ENCODE measurements at places on chromosomes 16 and 17.
A peak's percentile ranks its signal among the peaks of the same experiment; 100 is the strongest.

GRCh38 chr16:77963185-77964044 is 58.9 kb upstream of the CLEC3A start:
- no peak overlapping the region for H3K27ac ChIP-seq
- H3K4me1 ChIP-seq, result no peaks in the 10 kb centered on the region
- H3K4me3 ChIP-seq, result no peak overlapping the region
- no peak for DNase-seq
- H3K36me3 ChIP-seq, result no peaks in the 10 kb centered on the region

- no peak overlapping the region for H3K27ac ChIP-seq
- no peak for DNase-seq
- peaks cover 20% of the 10 kb centered on the region for H3K4me1 ChIP-seq
- H3K4me3 ChIP-seq, result no peak overlapping the region
- H3K27me3 ChIP-seq, result no peaks in the 10 kb centered on the region
- peaks cover 81% of the 10 kb centered on the region for H3K36me3 ChIP-seq
Measured at GRCh38 chr16:2086812-2087747, 39.3 kb downstream of the TSC2 start.

- no peak overlapping the region for H3K27ac ChIP-seq
- H3K4me1 ChIP-seq, result no peaks in the 10 kb centered on the region
- no peak for DNase-seq
- no peak overlapping the region for H3K4me3 ChIP-seq
- H3K27me3 ChIP-seq, result no peaks in the 10 kb centered on the region
Measured at GRCh38 chr16:87284183-87284582, 33.0 kb downstream of the C16orf95 start.

DNA sequence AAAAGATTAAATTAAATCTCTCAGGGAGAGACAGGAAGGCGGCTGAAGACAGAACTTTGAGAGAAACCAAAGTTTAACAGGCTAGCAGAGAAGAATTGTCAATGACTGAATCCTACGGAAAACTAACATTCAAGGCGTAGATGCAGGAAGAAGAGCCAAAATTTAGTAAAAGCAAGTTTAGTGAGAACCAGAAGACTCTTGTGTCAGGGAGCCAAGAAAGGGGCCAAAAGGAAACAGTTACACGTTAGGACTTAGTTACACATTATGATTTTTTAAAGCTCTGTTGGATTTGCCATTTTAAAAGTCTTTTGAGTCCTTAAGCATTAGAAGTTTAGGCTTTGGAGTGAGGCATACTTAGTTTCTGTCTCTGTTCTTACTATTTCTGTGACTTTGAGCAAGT is 164.6 kb downstream of the CHD9 start:
- H3K4me3 ChIP-seq, result no peak overlapping the region
- no peak overlapping the region for H3K27ac ChIP-seq
- no peak for DNase-seq
- peaks cover 7% of the 10 kb centered on the region for H3K36me3 ChIP-seq
- H3K4me1 ChIP-seq, result no peaks in the 10 kb centered on the region
- H3K27me3 ChIP-seq, result no peaks in the 10 kb centered on the region

DNA sequence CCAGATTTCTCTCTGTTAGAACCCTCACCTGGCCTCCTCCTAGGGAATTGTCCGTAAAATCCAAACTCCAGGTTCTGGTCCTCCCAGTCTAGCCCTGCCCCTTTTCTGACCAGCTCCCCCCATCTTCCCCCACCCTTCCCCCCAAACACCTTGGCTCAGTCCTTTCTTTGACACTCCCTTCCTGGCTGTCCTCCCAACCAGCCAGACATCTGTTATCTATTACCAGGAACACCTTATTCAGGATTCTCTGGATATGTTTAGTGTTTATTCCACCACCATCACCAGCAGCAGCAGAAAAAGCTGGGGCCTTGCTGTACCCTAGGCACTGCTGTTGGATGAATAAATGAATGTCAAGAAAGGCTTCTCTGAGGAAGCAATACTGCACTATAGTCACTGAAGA is 4.0 kb upstream of the CMTM3 start:
- H3K27ac ChIP-seq, result no peak overlapping the region
- no peak for DNase-seq
- H3K4me3 ChIP-seq, result no peak overlapping the region
- no peaks in the 10 kb centered on the region for H3K36me3 ChIP-seq

- no peaks in the 10 kb centered on the region for H3K27me3 ChIP-seq
- no peak overlapping the region for H3K27ac ChIP-seq
- peaks cover 25% of the 10 kb centered on the region for H3K4me1 ChIP-seq
- H3K36me3 ChIP-seq, result no peaks in the 10 kb centered on the region
Measured at GRCh38 chr17:43660816-43661493, 767 bp downstream of the MEOX1 start.

- H3K36me3 ChIP-seq, result peaks cover 36% of the 10 kb centered on the region
- no peaks in the 10 kb centered on the region for H3K27me3 ChIP-seq
- peaks cover 40% of the 10 kb centered on the region for H3K4me1 ChIP-seq
- DNase-seq, result peak; percentile 87
Measured at GRCh38 chr17:19000531-19001325, 3.8 kb downstream of the FAM83G start.

DNA sequence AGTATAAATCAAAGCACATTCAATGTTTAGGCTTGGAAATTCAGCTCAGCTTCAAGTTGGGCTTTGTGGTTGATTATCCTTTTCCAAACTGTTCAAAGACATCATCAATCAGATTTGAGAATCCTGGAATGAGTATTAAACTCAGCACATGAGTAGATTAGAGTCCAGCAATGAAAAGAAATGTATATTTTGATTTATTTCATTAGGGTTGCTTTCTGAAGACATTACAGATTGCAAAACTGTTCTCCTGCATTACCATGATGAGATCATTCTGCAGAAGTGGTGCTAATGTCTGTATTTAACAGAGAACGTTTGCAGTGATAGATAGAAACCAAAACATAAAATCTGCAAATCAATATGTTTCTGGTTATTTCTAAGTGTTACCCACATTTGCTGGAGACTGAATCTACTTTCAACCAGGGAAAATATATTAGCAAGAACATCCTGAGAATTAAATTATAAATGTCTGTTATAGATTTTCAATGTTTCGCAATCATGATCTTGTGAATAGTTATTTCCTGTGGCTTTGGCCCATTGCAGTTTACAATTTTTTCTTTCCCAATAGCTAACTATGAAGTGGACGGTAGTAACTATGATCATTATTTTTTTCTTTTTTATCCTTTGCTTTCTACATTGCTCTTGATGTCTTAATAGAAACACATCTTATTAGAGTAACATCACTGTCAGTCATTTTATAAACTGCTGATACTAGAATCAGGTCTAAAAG is 1125.7 kb upstream of the GOT2 start:
- H3K27ac ChIP-seq, result no peak overlapping the region
- DNase-seq, result no peak
- no peaks in the 10 kb centered on the region for H3K36me3 ChIP-seq
- H3K4me1 ChIP-seq, result no peaks in the 10 kb centered on the region
- no peak overlapping the region for H3K4me3 ChIP-seq

GRCh38 chr17:81438688-81439087 is 43.4 kb downstream of the BAHCC1 start:
- H3K4me1 ChIP-seq, result peaks cover 67% of the 10 kb centered on the region
- H3K27ac ChIP-seq, result no peak overlapping the region
- no peak overlapping the region for H3K4me3 ChIP-seq
- DNase-seq, result no peak
- peaks cover 13% of the 10 kb centered on the region for H3K36me3 ChIP-seq

DNA sequence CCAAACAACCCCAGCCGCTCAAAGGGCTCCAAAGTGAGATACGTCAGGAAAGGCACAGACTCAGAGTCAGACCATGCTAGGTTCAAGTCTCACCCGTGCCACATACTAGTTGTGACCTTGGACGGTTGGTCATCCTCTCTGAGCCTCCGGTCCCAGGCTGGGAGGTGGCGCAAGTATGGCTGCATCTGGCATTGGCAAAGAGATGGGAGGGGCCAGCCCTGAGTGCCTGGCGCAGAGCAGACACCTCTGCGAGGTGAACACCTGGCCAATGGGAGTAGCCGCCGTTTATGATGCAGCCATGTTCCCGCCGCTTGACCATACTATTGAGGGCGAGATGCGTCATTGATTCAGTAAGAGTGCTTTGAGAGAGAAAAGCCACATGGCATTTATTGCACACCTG is 97.8 kb upstream of the PLCG2 start:
- DNase-seq, result no peak
- no peak overlapping the region for H3K27ac ChIP-seq
- no peaks in the 10 kb centered on the region for H3K27me3 ChIP-seq
- H3K4me1 ChIP-seq, result no peaks in the 10 kb centered on the region

- H3K27ac ChIP-seq, result no peak overlapping the region
- peak; percentile 47 for DNase-seq
Measured at GRCh38 chr16:521381-522210, 5.9 kb upstream of the CAPN15 start.
